ENCODE measurements at places on chromosomes 7 and 10.

DNA sequence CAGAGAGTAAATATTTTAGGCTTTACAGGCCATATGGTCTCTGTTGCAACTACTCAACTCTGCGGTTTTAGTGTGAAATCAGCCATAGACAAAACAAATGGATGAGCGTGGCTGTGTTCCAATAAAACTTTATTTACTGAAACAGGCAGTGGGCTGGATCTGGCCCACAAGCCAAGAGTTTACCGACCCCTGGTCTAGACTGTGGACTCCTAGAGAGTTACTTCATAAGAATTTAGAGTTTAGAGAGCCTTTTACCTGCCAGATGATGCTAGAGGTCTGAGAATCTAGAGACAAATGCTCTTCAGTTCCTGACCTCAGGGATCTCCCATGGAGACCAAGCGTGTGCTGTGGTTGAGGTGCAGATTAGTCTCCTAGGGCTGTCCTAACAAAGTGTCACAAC is 174.8 kb downstream of the PTEN start:
- no peak for DNase-seq

DNA sequence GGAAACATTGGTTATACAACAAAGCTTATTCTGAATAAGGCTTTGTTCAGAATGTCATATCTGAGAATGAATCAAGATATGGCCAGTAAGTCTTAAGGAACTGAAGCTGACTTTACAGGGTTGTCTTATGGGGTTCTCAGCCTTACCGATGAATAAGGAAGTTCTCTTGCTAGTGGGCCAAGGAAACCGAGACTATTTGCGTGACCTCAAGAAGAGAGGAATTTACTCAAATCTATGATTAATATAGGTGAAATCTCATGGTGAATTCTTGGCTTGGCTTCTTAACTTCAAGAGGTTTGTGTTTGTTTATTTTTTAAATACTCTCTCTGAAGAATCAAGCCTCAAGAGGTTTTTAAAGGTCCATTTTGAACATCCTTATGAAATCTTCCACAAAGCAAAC is 4.7 kb upstream of the MRLN start:
- no peak for DNase-seq

DNA sequence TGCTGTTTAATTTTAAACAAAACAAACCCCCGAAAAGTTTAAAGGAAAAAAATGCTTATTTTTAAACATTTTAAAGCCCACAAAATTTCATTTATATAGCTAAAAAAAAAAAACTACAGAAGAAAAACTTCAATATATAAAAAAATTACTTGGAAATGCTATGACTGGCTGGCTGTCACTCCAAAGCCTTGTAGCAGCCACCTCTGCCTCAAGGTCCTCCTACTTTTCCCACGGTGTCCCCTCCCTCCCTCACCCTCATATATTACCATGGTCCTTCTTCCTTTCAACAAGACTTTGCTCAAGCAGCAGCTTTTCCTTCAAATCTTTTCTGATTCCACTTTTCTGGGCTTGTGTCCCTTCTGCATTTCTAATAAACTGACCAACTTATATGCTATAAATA is 122.0 kb downstream of the TPK1 start:
- no peak for DNase-seq

DNA sequence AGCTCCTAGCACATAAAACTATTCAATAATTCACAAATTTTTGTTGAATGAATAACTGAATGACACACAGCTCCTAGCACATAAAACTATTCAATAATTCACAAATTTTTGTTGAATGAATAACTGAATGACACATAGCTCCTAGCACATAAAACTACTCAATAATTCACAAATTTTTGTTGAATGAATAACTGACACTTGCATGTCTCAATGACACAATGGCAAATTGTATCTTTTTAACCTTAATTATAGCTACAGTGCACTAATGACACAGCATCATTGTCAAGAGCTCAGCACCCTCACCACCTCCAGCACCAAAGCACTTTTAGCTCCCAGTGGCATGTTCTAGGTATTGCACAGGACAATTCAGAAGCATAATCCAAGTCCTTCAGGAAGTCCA is 131.6 kb downstream of the PDE1C start:
- DNase-seq, result no peak

- DNase-seq, result no peak
Measured at GRCh38 chr7:27636326-27637006, 26.2 kb downstream of the HIBADH start.

DNA sequence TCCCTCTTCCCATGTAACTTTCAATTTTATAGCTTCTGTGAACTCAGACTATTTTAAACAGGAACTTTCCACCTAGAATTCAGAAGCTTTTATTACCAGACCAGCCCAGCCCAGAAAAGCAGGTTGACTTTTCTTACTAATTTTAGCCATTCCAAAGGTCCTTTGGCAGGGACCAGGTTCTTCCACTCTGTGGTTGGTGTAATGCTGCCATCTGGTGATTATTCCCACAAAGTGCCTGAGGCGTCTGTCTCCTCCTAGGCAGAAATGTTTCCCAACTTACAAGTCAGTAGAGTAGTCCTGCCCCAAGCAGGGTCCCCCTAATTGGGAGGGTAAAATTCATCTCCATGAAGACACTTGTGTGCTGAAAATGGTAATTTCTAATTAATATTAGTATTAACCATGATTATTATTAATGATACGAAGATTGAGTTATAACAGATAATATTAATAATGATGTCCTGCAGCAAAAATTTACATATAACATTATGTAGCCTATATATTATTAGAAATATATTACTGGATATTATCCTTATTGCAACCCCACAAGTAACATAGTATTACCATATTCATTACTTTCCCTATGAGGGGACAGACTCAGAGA is 53.0 kb upstream of the PPP1R17 start:
- DNase-seq, result no peak

GRCh38 chr7:8515640-8516185 is 82.3 kb downstream of the NXPH1 start:
- no peak for DNase-seq

GRCh38 chr7:87225696-87226095 is 6.2 kb upstream of the TMEM243 start:
- DNase-seq, result no peak

DNA sequence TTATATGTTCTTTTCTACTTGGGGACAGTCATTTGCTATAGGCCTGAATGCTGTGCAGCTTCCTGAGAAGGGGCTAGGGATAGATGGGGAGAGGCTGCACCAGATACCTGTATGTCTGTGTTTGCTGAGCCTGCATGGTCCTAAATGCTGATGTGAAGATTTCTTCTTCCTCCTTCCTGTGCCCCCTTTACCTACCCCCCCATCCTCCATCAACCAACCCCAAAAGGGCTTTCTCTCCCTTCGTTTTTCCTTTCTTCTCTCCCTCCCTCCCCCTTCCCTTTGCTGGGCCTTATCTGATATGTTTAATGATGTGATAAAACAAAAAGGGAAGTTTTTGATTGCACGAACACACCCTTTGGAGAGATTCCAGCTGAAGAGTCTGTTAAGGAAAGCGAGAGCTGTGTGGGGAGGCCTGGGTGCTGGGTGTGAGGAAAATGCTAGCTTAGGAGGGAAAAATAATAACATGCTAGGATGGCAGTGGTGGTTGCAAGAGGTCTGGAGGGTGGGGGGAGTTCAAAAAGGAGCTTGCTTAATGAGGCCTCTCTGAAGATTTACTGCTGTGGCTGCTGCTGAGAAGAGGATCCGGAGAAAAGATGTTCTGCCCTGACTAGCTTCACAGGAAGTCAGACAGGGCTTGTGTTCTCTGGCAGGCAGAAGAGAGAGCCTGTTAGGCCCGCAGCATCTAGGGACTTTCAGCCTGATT is 101.8 kb downstream of the SAMD9 start:
- no peak for DNase-seq

GRCh38 chr7:129417073-129417472 is 17.2 kb upstream of the STRIP2 start:
- no peak for DNase-seq

- DNase-seq, result no peak
Measured at GRCh38 chr10:25933653-25934608, at the start of gene MYO3A. MYO3A (plus strand) TSS chr10:25934229; CDS start chr10:25952111, 17,882 bp downstream.

DNA sequence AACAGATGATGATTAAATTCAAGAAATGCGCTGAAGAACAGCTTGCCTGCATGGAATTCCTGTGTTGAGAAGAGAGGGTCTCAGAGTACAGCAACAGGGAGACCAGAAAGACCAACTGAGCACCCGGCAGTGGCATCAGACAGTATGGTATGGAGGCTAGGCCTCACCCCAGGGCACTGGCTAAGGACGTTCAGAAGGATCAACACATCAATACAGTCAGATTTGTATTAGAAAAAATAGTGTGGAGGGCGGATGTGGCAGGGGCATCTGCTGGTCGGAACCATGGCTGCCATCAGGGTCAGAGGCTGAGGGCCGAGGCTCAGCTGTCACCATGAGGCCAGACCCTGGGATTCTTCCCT is 142.1 kb downstream of the ADARB2 start:
- DNase-seq, result no peak

DNA sequence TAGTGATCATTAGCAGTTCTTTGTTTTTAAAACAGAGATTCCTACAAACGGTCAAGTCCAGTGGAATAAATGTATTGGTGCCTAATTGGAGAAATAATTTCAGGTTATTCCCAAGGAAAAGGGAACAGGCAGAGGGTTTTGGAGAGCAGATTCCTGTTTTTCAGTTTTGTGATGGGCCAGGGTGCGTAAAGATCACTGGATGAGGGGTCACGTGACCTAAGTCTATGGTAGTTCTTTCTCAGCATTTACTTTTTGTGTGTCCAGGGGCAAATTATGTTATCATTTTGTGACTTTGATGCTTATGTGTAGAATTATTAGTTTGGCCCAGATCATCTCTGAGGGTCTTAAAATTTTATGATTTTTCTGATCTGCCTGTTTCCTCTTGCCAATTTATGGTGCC is 15.2 kb downstream of the CHN2 start:
- DNase-seq, result no peak

DNA sequence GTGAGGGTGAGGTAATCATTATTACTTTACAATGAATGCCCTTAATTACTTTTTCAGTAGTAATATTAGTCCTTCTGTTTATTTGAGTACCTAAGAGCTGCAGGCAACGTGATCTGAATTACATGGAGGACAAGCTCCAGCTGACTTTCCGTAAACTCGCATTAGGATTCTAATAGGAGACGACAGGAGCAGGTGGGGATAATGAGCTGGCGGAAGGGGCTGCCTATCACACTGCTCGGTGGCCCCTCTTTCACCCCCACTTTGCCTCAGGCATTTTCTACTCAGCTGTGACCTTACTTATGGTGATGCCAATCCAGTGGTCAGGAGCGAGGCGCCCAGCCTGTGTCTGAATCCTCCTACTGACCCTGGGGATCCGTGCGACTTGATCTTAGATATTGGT is at the start of gene C7orf33:
Gene C7orf33, plus strand, starts transcription at position 296 of the 400 bp plus-strand sequence. CDS start 160 bp downstream, outside the sequence.
- DNase-seq, result no peak

GRCh38 chr10:114998993-114999392 is 61.0 kb downstream of the TRUB1 start:
- DNase-seq, result no peak

DNA sequence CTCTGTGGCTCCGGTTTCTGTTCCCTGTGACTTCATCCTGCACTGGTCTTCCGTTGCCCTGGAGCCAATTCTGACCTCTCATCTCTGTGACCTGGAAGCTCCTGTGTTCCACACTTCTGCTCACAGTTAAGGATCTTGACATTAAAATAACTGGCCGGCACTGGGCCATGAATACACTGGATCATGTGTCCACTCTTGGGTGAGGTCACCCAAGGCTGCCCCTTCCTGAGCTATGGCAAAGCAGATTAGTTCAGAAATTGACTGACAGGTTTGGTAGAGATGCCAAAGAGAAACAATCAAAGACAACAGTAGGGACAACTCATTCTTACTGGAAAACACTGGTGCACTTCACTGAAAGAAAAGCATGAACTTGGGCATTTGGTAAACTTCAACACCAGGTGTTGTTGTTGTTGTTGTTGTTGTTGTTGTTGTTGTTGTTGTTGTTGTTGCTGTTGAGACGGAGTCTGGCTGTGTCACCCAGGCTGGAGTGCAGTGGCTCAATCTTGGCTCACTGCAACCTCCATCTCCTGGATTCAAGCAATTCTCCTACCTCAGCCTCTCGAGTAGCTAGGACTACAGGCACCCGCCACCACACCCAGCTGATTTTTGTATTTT is 36.7 kb upstream of the GRID1 start:
- DNase-seq, result no peak

DNA sequence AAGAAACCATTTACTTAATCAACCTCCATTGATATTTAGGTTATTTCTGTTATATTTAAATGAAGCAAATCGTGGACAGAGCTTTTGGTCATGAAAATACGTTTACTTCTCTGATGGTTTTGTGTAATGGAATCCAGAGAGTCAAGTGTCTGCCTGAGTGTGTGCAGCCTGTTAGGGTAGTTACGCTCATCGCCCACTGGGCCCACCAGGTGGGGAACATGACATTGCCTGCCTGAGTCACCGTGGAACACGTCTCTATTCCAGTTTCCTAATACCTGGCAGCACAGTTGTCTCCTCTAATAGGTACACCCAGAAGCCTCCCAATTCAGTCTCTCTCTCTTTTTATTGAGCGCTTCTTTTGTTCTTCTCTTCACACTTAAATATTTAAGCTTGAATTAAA is 91.0 kb downstream of the ADCY1 start:
- DNase-seq, result no peak

GRCh38 chr10:87508837-87509236 is 4.1 kb downstream of the MINPP1 start:
- no peak for DNase-seq

DNA sequence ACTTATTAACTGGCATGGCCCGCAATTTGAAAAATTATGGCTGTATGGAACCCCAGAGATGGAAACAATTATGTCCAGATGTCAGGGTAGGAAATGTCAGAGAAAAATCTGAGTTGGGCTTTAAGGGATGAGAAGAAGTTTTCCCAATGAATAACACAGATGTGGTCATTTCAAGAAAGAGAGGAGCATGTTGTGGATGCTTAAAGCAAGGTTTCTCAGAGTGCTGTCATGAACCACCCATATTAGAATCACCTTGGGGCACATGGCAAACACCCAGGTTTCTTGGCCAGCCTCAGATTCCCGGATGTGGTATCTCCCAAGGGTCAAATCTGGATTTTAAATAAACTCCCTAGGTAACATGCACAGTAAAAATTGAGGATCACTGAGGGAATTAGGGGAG is 43.6 kb downstream of the LAMB4 start:
- DNase-seq, result no peak

GRCh38 chr10:26681076-26681475 is 16.4 kb upstream of the PDSS1 start:
- DNase-seq, result no peak

GRCh38 chr10:130499541-130499940 is 363.4 kb downstream of the GLRX3 start:
- DNase-seq, result no peak

DNA sequence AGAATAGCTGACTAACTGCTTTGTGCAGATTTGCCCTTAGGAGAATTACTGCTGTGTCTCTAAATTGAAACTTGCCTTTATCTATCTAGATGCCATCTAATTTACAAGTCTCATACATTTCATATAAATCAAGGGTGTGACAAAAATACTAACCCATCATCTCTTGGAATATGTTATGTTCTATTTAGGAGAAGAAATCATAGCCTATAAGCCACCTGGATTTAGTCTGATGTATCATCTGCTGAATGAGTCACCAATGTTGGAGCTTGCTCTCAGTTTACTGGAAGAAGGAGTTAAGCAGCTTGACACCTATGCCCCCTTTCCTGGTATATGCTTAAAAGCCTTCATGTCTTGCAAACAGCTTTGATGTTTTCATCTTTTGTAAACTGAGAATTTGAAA is 43.5 kb downstream of the NUP205 start:
- no peak for DNase-seq
